ENCODE measurements at places on chromosomes 3 and 15.

DNA sequence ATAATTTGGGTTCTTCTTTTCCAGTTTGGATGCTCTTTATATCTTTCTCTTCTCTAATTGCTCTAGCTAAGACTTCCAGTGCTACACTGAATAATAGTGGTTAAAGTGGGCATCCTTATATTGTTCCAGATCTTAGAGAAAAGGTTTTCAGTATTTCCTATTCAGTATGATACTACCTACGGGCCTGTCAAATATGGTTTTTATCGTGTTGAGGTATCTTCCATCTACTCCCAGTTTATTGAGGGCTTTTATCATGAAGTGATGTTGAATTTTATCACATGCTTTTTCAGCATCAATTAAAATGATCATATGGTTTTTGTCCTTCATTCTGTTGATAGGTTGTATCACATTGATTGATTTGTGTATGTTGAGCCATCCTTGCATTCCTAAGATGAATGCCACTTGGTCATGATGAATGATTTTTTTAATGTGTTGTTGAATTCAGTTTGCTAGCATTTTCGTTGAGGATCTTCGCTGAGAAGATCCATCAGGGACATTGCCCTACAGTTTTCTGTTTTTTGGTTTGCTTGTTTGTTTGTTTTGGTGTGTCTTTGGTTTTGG, 3.0 kb upstream of the LRRC34 start:
- no peak for DNase-seq

- DNase-seq = no peak
Measured at GRCh38 chr15:72044956-72045355, 73.0 kb downstream of the MYO9A start.

DNA sequence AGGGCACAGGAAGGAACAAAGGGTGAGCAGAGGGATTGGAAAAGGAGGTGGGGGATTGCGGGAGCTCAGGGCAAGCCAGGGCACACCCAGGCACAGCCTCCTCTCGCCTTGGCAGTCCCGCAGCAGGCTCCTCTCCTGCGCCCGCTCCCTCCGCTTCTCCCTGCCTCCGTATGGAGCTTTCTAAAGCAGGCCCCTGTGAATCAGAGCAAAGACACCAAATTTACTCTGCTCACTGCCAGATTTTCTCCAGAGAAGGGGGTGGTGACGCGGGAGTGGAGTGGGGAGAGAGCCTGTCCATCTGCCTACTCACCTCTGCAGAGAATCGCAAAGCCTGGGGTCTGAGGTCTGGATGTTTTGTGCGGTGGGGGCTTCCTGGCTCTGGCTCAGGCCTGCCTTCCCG, 20.0 kb downstream of the ATP2B2 start:
- DNase-seq = no peak

GRCh38 chr3:188439080-188439479, 285.1 kb downstream of the LPP start:
- DNase-seq = no peak

- DNase-seq = no peak
Measured at GRCh38 chr3:117120014-117120413, 410.4 kb downstream of the TUSC7 start.

GRCh38 chr3:187165144-187165543, 25.8 kb upstream of the RPL39L start:
- peak; percentile 90 for DNase-seq

DNA sequence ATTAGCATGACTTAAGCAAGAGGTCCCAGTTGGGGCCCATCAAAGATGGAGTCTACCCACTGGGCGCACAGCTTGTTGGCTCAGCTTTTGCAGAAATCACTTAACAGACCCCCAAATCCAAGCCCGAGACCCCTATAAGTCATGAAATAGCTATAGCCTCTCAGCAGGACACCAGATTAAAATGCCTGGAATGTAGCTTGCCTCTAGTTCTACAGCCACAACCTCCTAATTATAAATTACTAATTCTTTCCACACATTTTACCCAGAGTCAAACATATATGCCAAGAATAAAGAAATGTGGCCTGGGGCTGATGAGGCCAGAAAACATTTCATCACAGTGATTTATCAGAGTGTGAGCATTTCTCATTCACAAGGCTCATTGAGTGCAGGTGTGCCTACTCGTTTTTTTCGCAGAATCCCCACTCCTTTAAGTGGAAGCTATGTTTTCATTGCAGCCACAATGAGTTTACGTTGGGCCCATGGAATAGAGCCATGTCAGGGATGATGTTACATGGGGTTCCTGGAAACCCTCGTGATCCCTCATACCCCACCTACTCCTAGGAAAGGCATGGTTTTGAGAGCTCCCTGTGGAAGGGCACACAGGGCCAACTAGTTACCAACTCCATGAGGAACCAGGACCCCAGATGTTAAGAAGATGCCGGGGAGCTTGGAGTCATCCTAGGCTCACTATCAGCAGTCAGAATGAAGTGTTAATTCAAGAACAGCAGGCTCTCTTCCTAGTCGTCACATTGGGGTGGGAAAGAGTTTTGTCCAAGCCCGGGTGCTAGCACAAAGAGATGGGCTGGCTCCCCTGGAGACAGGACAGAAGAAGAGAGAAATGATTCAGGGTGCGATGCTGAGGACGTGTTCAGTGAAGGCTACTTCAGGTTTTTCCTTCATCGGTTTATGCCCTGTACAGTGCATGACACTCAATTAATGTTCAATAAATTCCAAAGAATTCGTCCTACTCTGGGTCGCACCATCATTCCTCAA, 90.2 kb upstream of the ABHD17C start:
- no peak for DNase-seq

- no peak for DNase-seq
Measured at GRCh38 chr3:4826237-4827100, 152.8 kb upstream of the BHLHE40 start.

DNA sequence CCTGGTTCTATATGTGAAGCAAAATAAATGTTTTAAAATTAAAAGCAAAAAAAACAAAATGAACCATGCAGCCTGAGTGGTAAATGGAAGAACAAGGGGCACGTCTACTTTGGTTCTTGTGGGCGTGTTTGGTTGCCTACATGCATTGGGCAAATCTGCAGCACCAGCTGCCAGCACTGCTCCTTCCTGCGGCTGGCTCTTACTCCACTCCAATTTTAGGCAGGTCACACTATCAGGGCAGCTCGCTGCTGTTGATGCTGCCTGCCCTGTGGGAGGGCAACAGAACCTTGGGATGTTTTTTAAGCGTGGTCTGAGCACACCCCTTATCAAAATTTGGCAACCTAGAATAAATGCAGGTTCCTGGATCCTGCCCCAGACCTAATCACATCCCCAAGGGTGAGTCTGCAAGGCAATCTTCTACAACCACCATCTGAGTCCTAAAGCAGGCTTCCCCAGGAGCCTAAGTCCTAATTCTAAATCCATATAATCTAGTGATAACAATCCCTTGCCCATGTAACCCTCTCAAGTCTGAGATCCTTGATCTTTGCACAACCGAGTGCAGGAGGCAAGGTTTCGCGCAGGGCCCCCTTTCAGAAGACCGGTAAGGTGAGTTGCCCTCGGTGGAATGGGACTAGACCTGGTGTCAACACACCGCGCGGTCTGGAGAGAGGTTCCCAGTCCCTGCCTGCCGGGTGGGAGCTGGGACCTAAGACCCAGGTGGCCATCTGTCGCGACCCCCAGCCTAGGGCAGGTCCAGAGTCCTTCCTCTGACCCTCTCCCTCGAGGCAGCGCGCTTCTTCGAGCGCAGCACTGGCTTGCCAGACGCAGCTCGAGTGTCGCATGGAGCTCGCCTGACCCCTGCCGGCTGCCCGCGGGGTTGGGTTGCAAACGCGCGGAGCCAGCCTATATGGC, 15.9 kb downstream of the IVD start:
- peak; percentile 86 for DNase-seq

GRCh38 chr15:91515188-91515754, 338.2 kb upstream of the SLCO3A1 start:
- peak; percentile 67 for DNase-seq

- no peak for DNase-seq
Measured at GRCh38 chr3:106823701-106824100, 553.5 kb upstream of the CCDC54 start.

DNA sequence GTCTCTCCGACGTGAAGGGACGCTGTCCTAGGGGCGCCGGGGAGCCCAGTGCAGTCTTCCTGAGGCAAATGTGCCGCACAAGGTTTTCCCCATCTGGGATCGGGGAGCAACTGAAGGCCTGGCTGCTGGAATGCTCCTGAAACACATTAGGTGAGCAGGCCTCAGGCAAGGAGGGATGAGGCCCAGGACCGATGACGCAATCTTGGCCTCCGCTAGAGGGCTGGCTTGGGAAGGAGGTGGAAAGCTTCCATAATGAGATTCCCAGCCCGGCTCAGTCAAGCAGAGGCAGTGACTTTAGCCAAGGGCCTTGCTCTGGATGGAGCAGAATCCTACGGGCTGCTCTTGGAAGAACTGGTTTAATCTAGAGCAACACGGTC, 50.8 kb downstream of the CPN2 start:
- peak; percentile 60 for DNase-seq

- DNase-seq = no peak
Measured at GRCh38 chr3:25589104-25589782, 75.5 kb downstream of the TOP2B start.

GRCh38 chr3:77227567-77227966, 187.7 kb downstream of the ROBO2 start:
- no peak for DNase-seq

DNA sequence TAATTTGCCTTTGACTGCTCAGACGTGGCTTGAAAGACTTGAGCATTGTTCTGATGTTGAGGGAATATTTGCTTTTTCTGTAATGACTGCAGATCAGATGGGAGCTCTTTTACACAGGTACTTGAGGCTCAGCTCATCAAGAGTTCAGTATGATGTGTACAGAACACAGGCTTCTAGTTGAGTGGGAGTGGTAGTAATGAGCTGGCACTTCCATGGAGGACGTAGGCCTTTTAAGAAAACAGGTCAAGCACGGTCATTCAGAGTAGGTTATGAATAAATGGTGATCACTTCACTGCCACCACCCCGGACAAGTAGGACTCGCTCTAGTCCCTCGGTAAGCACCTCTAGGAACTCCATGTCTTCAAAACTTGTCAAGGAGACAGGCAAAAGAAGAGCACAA, 8.8 kb downstream of the EMC4 start:
- no peak for DNase-seq

DNA sequence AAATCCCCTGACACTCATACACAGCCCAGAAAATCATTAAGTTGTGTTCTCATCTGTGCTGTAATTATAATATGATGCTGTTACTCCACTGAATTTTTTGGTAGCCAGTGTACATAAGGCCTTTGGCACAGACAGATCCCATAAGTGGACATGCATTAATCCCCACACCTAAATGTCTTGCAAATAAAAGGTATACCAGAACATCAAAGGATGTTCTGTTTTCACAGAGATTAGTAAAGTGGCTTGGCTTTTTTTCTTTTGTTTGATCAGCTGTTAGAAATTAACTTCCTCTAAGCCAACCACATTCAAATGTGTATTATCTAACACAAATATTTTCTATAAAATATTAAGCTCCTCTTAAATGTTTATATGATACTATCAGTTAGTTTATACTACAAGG, 2.7 kb downstream of the SST start:
- no peak for DNase-seq

DNA sequence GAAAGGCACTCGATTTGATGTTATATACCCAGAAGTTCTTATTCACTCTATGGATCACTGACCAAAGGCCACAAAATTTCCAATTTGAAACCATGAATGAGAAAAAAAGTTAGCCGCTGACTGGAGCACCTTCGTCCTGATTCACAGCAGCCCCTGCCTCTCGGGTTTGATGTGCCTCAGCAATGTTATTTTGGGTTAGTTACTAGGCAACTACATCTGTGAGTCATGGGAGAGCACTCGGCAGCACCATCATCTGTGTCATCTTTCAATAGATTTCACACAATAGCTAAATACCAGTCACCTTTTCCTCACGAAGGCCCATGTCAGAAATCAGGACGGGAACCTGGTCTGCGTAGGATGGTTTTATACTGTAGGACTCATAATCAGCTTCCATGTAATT, 269.2 kb downstream of the ZBBX start:
- no peak for DNase-seq

- DNase-seq = peak; percentile 23
Measured at GRCh38 chr3:16294844-16295243, 29.8 kb downstream of the OXNAD1 start.

DNA sequence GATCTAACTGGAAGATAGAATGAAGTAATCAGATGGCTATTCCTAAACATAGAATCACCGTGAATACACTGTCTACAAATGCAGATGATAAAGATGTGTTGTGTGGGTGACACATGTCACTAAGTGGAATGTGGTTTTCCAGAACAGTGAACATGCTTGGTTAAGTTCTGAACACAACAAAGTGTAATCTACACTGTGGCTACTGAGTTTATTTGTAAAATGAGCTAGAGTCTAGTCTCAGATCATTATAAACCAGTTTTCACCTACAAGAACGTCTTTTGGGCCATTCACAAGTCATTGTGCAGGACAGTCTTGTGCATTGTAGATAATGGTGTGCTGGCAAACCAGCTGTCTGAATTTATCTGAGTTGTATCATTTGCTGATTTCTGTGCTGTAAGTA, 35.3 kb downstream of the OXNAD1 start:
- no peak for DNase-seq

GRCh38 chr15:40722354-40722753, 27.4 kb downstream of the RAD51 start:
- no peak for DNase-seq

- DNase-seq = peak; percentile 25
Measured at GRCh38 chr15:42742149-42742548, 5.2 kb upstream of the CDAN1 start.

GRCh38 chr3:125023833-125024555, 31.8 kb downstream of the HEG1 start:
- no peak for DNase-seq

DNA sequence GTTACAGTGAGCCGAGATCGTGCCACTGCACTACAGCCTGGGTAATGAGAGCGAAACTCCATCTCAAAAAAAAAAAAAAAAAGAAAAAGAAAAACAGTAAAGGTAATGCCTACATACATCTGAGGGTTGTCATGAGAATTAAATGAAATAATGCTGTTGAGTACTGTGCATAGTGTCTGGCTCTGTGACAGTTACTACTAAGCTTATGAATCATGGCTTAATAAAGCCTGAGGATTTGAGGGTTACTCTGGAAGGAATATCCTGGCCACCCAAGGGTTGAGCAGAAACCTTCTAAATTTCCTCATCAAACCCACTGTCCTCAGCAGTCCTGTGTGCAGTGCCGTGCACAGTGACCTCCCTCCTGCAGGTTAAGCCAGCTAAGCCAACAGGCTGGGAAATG, 26.8 kb upstream of the ELP6 start:
- DNase-seq = peak; percentile 7
